Mesenteric fat pad (tissue), 1 donor: ENCODE measurements at places on chromosomes 3 and 15. TPM values are rescaled to one million over a fixed set of nuclear protein-coding genes. Genes with fewer than 3 reads are reported as not detected.

The SLC28A1 gene
- total RNA-seq: 0.19 TPM

The CPNE9 gene
- not detected for total RNA-seq

The CFAP91 gene
- total RNA-seq: 0.39 TPM

The CCDC39 gene
- 0.64 TPM for total RNA-seq

The BCHE gene
- total RNA-seq: 4.1 TPM

The PYGO1 gene
- total RNA-seq: 6.3 TPM

The ATP13A4 gene
- not detected for total RNA-seq

The NRG4 gene
- not detected for total RNA-seq

The OCA2 gene
- not detected for total RNA-seq

The SCN11A gene
- 0.32 TPM for total RNA-seq

The FSD2 gene
- total RNA-seq: not detected

The CCDC80 gene
- total RNA-seq: 426 TPM

The SLC27A2 gene
- 1.7 TPM for total RNA-seq

The OXTR gene
- total RNA-seq: 0.06 TPM

The ADAMTS17 gene
- 2.3 TPM for total RNA-seq

The SCAANT1 gene
- not detected for total RNA-seq

The ACOX2 gene
- total RNA-seq: 18.8 TPM

DNA sequence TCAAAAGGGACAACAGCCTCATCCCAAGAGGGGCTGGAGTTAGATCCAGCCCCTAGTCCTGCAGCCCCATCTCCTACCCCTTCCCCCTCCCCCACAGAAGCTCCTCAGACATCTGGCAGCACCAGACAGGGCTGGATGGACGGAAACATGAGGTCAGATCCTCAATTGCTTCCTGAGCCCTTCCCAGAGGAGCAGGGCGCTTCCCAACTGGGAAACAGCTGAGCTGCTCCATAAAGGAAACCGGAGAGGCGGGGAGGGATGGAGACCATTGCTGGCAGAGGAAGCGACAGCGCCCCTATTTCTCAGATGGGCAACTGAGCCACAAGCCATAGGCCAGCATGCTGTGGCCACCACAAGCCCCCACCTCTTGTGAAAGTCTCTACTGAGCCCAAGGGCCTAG, 18.3 kb upstream of the CYP11A1 start:
- DNase-seq: no peak

GRCh38 chr15:93973287-93973686, 258.1 kb upstream of the MCTP2 start:
- DNase-seq: no peak

GRCh38 chr3:107752202-107752990, 229.6 kb downstream of the BBX start:
- no peak for DNase-seq

- no peak for DNase-seq
These were observed 8.6 kb upstream of the ITGB5 start for GRCh38 chr3:124895756-124896155.

GRCh38 chr15:28962851-28963710, 77.3 kb downstream of the APBA2 start:
- DNase-seq: peak; percentile 30

- DNase-seq: no peak
These were observed 2.6 kb downstream of the SLC15A2 start for GRCh38 chr3:121896823-121897222.

DNA sequence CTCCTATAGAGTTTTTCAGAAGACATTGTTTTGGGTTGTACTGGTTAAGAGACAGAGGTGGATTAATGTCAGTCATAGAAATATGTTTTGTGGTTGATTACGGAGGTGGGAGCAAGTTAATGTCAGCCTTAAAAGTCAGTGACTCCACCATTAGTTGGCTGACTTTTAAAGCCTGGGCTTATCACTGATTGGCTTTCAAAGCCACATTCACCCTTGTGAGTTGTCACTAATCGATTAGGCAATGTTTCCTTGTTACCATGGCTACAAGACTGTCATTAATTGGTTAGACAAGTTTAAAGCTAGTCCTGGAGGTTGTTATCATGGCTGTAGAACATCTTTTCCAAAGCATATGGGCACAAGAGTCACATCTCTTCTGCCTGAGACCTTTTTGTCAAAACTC, 73.0 kb downstream of the NEO1 start:
- DNase-seq: no peak

DNA sequence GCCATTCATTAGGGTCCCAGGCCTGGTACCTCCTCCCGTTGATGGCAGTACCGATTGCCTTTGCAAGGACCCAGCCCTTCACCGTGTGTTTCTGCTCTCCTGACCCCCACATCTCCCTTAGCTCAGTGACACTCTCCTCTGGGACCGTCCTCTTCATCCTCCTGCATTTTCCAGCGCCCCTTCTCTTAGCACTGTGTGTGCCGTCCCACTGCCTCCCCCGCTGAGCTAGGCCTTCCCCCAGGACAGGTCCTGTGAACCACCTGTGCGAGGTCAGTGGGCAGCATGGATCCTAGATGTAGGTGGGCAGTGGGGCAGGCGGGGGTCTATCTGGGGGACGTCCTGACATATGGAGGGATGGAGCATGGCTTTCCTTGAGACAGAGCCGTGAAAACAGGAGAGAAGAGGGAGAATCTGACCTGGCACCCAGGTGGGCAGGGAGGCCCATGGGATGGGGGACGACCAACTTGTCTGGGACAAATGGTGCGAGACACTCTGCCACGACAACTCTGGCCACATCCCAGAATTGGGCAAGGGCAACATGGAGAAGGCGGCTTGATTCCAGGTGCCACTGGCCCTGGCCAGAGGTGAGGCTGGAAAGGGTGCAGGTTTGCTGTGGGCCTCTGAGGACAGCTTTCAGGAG, 87.7 kb upstream of the ALDH1L1 start:
- DNase-seq: no peak

DNA sequence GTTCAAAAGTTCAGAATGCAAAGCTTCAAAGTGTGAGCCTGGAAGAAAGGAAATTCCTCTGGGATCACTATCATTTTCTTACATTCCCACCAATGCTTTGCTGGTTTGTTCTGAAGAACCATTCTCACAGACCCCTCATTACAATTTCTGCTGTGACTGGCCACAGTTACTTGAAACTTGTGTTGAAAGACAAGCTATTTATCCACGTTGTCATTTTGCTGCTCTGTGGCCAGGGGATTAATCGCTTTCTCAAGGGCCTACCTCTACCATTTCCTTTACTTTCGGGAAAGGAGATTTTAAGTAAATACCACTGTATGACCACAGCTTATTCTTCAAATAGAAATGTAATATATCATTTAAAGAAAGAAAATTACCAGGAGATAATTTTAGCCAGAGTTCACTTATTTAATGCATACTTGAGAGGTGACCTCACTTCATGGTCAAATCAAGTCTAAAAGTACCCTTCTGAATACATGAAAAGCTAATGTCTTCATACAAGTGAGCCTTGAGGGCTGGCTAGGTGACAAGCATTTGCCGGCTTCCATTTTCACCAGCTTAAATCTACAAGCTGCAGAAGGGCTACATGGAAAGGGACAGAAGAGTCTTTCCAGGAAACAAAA, 69.8 kb upstream of the ROBO2 start:
- DNase-seq: no peak

DNA sequence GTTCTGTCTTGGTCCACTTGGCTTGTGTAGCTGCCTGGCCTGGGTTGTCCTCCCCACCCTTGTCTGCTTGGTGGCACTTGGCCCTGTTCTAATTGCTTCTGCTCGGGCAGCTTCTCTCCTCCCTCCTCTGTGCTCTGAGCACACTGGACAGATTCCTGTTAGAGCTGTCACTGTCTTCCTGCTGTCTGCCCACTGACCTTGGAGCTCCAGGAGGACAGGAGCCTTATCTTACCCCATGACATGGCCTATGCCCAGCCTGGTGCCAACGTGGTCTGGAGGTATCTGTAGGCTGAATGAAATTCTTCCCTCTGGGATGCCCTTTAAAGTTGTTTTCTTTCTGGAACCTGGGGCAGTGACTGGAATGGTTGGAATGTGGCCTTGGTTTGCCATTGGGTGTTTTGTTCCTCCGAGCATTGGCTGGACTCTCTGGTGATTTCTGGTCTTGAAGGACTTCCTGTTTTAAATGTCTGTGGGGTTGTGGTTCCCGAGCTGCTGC, 94.1 kb downstream of the FAM43A start:
- no peak for DNase-seq

DNA sequence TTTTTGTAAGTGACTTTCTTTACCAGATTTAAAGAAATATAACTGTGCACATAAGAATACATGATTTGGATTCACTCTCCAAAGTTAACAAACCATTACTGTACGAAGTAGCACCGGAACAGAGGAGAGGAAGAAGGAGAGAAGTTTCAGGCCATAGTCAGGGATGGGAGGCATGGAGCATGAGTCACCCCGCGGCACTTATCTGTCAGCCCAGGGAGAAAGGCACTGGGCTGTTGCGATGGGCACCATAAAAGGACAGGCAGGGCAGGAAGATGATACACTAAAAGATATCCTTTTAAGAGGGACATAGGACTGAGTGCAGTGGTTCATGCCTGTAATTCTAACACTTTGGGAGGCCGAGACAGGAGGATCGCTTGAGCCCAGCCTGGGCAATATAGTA, 37.0 kb downstream of the TTC23 start:
- DNase-seq: no peak

- no peak for DNase-seq
These were observed 5.9 kb downstream of the KBTBD13 start for GRCh38 chr15:65082303-65082953.

DNA sequence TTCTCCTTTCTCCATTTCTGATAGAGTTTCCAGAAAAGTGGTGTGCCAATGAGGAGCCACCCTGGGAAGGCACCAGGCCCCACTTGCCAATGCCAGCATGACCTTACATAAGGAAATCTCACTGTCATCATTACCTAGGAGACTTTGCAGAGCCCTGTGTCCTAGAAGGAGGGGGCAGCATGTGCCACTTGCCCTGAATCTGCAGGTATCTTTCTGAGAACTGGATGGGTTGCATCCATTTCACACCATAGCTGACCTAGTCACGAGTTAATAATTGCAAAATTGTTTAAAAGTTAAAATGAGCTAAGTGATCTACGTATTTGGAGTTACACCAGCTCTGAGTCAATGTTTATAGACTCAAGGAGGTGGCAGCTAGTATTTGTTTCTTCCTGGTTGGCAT, 14.3 kb downstream of the CA12 start:
- peak; percentile 62 for DNase-seq

DNA sequence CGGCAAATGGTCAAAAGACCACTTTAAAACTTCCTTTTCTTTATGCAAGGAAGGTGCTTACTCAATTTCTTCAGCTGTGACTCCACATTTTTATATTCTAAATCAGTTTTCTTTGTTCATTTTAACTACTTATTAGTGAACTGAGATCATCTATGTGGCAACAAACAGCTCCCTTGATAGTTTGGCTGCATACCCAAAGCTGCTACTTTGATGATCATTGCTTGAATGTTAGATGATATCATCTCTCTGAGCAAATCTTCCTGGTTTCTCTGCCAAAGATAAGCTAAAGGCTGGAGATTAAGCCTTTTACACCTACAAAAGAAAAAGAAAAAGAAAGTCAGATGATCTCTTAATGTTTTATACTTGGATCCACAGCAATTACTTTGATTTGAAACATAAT, 95.5 kb downstream of the DPH6 start:
- DNase-seq: no peak

GRCh38 chr3:98628317-98628716, 34.9 kb upstream of the CPOX start:
- DNase-seq: no peak

DNA sequence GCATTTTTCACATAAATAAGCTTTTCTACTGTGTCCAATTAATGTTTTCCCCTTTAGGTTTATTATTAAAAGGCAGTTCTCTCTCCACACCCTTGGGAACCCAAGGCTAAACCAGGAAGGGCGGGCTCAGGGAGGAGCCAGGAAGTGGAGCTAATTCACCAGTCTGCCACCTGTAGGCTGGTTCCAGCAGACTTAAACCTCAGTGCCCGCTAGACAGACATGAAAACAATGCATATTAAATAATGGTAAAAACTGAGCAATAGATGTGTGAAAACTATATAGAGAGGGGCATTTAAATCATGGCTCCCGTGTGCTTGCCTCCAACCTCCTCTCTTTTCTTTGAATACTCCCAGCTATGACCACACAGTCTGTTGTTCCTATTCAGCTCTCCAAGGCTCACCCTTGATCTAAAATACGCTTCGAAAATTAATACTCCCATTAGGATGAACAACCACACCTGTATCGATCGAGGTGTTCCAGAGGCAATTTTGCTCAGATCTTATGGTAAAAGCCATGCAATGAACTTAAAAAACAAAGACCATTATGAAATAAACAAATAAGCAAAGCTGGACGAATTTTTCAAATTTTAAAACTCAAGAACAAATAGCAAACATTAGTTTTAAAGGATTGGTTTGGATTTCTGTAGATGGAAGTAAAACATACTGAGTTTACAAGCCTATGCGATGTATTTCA, 253.3 kb downstream of the TJP1 start:
- no peak for DNase-seq

DNA sequence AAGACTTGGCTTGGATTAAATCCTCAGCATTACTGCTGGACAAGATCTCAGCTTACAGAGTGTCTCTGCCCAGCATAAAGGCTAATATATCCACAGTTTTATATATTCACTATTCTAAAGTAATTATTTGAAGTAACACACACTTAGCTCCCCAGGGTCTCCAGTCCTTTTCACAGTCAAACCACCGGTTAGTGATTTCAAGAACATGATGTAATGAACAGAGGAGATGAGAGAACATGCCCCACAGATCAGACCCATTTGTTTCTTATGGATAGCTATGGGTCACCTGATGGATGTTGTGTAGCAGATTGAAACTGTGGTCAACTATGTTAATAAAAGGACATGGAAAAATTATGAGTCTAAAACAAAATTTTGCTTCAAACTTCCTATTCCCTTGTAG, 44.8 kb upstream of the MRPL3 start:
- DNase-seq: no peak

- no peak for DNase-seq
These were observed 111.1 kb upstream of the ABI3BP start for GRCh38 chr3:101104321-101104720.

- peak; percentile 75 for DNase-seq
These were observed 16.4 kb downstream of the EHD4 start for GRCh38 chr15:41955807-41956525.

- DNase-seq: no peak
These were observed 69.9 kb downstream of the PTPRG start for GRCh38 chr3:61631108-61631769.

GRCh38 chr15:59941612-59942011, 62.5 kb upstream of the FOXB1 start:
- no peak for DNase-seq

- DNase-seq: no peak
These were observed 7.8 kb downstream of the CEP97 start for GRCh38 chr3:101732240-101732641.

DNA sequence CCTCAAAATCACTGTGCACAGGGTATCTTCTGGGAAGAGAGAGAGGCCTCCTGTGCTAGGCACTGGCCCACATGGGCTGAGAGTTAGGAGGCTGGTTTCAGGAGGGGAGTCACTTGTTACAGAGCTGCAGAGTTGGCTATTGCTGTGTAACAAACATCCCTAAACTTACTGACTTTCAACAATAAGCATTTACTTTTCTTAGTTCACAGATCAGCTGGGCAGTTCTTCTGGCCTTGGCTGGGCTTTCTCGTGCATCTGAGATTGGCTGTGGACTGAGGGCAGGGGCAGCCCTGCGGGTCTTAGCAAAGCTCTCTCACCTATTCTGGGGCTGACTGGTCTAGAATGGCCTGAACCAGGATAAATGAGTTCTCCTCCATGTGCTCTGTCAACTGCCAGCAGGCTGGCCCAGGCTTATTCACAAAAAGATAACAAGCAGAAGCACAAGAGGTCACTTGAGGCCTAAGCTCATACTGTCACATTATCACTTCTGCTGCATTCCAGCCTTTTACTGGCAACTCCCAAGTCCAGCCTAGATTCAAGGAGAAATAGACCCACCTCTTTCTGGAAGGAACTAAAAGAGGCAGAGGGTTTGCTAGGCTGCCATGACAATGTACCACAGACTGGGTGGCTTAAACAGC, 17.2 kb upstream of the RBSN start:
- DNase-seq: no peak
